ENCODE measurements at places on chromosomes 5 and 9. TPM values are rescaled to one million over a fixed set of nuclear protein-coding genes. Genes with fewer than 3 reads are reported as not detected.

- no peak for DNase-seq
Measured at GRCh38 chr5:142830241-142831008, 60.2 kb downstream of the ARHGAP26 start.

DNA sequence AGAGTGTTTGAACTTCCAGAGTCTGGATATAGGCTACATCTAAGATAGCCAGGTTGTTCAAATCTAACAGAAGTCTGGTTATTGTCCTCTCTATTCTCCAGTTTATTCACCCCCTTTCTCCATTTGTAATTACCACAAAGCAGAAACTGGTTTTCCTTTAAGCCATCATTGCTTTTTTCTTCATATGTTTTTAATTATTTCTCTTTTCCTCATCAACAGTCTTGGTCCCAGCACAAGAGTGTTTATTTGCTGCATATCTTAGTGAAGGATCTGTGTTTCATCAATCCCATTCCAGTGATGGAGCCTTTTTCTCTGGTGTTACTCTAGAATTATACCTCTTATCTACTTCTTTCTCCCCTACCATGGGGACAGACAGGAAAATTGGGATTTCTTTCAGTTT lies 142.2 kb downstream of the CAMK4 start:
- no peak for DNase-seq

DNA sequence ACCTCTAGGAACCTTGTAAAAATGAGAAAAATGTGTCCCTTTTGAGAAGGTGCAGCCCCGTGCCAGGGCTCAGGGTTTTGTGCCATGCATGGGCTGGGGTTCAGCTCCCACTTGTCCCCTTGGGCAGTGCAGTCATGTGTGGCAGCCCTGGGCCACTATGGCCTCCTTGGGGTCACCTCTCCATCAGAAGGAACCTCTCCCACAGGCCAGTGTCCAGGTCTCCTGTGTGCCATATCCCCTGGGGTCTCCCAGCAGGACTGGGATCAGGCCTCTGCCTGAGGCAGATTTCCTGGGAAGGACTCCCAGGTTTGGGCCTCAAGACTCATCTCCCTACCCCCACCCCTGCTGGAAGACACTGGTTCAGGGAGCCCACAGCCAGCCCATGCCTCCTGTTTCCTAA lies 189.1 kb downstream of the PAX5 start:
- no peak for DNase-seq

DNA sequence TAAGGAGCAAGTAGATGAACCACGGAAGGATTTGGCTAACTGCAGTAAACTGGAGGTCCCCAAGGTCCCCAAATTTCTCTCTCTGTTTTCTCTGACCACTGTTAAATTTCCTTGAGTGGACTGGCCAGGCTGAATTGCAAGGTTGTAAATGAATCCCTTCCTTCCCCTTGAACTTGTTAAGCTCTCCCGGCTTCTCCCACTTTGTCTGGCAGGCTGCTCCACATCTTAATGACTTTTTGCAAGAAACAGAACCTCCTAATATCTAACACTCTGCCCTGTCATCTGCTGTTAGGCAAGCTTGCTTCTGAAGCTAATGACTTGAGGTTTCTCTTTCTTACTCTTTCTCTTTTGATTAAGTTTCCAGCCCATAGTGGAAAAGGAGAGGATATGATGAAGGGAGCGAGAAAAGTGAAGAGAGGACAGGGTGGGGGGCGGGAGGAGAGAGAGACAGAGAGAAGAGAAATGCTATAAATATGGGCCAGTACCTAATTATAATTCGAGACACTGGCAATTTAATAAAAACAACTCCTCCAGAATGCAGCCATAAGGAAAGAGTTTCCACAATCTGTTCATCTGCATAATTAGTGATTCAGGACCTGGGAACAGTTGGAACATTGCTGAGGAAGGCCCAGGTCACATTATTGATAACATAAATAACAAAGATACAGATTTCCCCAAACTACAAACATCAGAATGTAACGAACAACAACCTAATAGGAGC lies 437.3 kb upstream of the MPDZ start:
- no peak for DNase-seq

DNA sequence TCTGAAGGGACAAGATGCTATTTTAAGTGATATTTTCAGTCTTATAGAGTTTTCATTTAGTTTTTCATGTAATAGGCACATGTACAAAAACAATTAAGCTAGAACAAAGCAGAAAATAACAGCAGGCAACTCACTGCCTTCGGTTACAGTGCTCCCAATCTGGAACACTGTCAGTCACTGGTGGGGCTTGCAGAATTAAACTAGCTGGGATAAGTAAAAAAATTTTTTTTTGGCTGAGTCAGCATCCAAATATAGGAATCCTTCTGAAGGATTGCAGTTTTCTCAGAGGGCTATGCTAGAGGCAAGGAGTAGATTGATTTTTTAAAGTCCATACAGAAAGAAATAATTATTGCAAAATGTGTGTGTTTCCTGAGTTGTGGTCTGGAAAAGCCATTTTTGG lies 250.2 kb upstream of the RFX3 start:
- no peak for DNase-seq

GRCh38 chr9:127880143-127880542 lies 2.7 kb upstream of the AK1 start:
- no peak for DNase-seq

DNA sequence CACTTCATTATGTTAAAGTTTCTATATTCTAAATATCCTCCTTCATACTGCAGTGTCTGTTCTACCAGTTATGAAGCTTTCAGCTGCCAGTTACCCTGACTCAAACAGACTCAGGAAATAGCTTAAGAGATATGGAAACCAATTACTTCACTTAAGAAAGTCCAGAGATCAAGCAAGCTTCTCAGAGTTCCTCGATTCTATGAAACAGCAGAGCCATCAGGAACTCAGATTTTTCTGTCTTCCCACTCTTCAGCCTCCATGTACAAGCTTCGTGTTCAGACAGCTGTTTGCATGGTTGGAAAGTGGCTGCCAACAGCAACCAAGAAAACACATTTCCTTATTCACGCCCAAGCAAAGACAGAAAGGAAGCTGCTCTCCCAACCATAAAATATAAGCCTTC lies 216.1 kb downstream of the ACTL7B start:
- DNase-seq = no peak

- no peak for DNase-seq
Measured at GRCh38 chr5:74016373-74016772, 390.4 kb downstream of the ARHGEF28 start.

The PTPN3 gene
- 36.4 TPM for total RNA-seq

The CCDC152 gene
- 0.47 TPM for total RNA-seq

The PRLR gene
- total RNA-seq = 6.2 TPM

The CARD6 gene
- total RNA-seq = 17.1 TPM

The CMBL gene
- 20.7 TPM for total RNA-seq

The LTC4S gene
- 13.7 TPM for total RNA-seq

The SOX30 gene
- 0.52 TPM for total RNA-seq
